Colonic mucosa (tissue), 4 donors: ENCODE measurements at places on chromosomes 6 and 20.

- DNase-seq = no peak
Measured at GRCh38 chr6:32837651-32838113, 857 bp downstream of the TAP2 start.

DNA sequence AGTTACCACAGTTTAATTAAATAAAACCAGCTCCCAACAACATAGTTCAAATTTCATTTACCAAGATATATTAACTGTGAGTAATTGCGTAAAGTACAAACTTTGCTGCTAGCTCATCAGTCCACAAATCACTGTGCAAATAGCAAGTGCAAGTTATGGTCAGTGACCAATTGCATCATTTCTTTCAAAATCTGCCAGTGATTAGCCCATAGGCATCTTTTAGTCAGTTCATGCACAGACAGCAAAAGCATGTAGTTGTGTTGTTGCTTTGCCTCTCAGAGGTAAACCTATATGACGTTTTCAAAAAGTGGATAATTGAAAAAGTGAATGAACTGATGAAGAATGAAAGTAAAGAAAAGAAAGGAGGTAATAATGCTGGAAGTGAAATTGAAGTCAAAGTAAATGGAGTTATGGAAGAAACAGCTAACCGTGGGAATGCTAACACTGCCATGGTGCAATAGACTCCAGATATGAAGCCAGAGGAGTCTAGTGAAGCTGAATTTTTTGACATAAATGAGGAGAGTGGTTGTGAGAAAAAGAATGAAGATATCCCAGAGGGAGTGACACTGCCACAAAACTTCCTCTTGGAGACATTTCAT, 36.5 kb downstream of the ENPP1 start:
- no peak for DNase-seq

DNA sequence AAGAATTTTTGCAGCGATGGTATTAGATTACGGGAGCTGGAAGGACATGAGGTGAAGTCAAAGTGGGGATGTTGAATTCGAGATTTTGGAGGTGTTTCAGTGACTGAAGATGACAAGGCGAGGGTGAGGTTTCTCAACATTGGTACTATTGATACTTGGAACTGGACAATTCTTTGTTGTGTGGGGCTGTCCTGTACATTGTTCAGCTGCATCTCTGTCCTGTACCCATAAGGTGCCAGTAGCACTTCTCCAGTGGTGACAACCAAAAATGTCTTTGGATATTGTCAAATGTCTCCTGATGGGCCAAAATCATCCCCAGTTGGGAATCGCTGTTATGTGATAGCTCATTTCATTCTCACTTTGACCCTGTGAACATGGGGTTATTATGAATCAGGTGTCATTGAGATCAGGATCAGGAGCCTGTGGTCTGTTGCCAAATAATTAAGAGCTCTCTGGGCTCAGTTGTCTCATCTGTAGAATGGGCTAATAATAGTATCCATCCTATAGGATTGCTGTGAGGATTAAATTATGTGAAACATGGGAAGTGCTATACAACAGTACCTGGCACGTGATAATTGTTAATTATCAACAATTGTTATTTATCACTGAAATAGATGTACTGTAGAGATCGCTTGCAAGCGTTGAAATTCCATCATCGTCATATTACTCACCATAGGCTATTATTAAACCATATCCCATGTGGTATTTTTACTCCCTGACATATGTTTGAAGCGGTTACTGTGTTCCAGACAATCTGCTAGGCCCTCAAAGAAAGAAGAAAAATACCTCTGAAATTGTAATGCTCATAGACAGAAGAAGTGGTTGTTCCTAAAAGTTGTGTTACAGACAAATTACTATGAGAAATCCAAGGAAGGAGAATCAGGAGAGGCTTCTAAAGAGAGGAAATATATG, 48.5 kb upstream of the TTPAL start:
- no peak for DNase-seq

- no peak for DNase-seq
Measured at GRCh38 chr6:130043344-130043743, 25.0 kb downstream of the L3MBTL3 start.

- no peak for DNase-seq
Measured at GRCh38 chr6:90204327-90205056, 92.2 kb downstream of the BACH2 start.

- no peak for DNase-seq
Measured at GRCh38 chr6:30155520-30156261, 5.3 kb downstream of the TRIM10 start.

GRCh38 chr20:18663932-18664331, 76.1 kb downstream of the DTD1 start:
- DNase-seq = no peak

- no peak for DNase-seq
Measured at GRCh38 chr6:99219788-99220187, 129.7 kb downstream of the FAXC start.

DNA sequence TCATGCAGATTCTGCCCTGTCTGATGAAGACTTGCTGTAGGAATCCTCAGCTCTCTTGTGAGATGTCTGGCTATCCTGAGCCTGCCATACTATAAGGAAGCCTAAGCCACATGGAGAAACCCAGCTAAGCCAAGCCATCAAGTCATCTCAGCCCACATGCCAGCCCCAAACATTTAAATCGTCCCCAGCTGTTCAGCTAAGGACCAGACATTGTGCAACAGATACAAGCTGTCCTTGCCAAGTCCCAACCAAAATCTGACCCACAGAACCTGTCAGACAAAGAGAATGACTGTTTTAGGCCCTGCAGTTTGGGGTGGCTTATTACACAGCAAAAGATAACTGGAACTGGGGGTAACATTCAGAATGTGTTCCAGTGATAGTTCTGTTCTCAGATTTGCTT, 36.8 kb upstream of the FOXC1 start:
- DNase-seq = no peak

GRCh38 chr6:105997482-105997881, 88.7 kb upstream of the PRDM1 start:
- no peak for DNase-seq

- no peak for DNase-seq
Measured at GRCh38 chr20:33539129-33539528, 49.2 kb downstream of the CBFA2T2 start.

GRCh38 chr6:32973144-32974015, 5.0 kb downstream of the BRD2 start:
- DNase-seq = peak; percentile 60

- DNase-seq = no peak
Measured at GRCh38 chr6:93219447-93219846, 199.9 kb downstream of the EPHA7 start.

GRCh38 chr6:13641315-13641714, 26.2 kb downstream of the NOL7 start:
- DNase-seq = no peak

DNA sequence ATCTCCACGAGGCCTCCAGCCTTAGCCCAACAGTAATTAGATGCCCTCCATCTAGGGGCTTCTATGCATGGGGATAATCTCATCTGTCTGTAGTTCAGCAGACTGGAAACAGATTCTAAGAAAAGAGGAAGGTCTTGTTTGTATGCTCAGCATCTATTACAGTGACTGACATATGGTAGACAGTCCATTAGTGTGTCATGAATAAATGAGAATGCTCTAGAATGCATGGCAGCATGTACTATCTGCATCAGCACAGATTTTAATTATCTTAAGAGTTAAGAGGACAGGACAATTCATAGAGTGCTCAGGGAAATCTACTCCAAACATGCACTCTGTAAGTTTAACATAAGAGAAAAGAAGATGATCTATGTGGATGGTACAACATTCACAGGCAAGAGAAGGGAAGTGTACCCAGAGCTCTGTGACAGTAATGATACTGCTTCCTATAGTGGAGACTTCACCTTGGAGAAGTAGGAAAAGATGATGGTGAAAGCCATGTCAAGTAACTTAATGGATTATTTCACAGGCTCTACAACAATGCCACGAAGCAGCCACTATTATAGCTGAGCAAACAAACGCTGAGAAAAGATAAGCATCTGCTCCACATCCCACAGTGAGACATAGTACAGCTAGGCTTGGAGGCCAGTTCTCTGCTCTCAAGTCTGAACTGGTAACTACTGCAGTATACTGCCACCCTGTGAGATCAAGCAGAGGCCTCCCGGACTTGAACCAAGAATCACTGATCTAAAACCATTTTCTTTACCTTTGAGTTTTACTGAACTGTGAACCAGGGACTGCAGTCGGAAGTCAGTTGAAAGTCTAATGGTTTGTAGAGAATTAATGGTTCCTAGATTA, 309.2 kb upstream of the SPTLC3 start:
- no peak for DNase-seq

DNA sequence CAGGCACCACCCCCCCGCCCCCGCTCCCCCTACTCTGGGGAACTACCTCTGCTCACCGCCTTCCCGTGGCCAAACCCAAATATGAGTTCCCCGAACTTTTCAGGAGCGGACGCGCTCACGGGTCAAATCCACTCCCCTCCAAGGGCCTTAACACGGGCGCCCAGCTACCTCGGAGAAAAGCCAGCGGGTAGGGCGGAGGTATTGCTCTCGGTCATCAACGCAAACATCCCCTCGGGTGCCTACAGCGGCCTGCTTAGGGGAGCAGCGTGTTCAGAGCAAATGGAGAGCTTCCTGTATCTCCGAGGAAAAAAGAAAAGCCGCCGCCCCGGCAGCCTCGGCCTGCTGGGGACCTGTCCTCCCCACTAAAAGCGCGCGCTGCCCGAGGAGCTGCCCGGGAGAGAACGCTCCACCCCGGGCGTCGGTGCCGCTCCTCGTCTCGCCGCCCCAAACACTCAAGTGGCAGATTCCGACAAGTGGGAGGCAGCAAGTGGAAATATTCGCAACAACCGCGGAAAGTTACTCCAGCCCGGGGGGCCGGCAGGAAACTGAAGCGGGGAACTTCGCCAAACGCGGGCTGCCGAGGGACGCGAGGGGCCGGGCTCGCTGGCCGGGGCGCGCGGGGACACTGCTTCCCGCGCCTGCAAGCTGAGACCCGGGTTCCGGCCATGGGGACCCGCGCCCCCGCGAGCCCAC, 699 bp downstream of the PTPRT start:
- no peak for DNase-seq

DNA sequence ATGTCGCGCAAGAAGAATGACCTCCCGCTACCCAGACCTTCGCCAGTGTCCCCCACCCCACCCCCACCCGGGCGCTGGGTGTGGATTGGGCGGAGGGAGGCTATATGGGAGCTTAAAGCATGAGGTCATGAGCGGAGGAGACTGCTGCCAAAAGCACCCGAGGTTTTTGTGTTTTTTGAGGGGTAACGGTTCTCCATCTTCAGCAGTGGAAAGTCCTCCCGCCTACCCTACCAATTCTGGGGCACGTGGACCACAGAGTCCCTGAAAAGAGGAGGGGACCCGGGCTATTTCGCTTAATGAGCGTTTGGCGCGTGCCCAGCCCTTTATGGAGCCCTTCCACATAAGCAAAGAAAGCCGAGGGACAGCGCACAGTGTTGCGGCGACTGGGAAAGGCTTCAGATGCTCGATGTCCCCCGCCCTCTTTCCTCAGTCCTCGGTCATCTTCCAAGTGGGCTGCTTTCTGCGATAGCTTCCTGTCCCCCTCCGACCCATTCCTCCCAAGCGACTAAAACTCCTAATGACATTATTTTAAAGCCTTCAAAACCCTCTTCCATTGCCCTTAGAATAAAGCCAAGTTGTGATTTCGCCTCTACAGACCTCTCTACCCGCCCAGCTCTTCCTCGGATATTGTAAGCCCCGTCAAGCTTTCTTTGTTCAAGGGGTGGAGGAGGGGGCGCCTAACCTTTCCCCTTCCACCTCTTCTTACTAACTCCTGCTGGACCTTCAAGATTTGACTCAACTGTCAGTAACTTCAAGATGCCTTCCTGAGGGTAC, 2.1 kb upstream of the TRERF1 start:
- peak; percentile 81 for DNase-seq

DNA sequence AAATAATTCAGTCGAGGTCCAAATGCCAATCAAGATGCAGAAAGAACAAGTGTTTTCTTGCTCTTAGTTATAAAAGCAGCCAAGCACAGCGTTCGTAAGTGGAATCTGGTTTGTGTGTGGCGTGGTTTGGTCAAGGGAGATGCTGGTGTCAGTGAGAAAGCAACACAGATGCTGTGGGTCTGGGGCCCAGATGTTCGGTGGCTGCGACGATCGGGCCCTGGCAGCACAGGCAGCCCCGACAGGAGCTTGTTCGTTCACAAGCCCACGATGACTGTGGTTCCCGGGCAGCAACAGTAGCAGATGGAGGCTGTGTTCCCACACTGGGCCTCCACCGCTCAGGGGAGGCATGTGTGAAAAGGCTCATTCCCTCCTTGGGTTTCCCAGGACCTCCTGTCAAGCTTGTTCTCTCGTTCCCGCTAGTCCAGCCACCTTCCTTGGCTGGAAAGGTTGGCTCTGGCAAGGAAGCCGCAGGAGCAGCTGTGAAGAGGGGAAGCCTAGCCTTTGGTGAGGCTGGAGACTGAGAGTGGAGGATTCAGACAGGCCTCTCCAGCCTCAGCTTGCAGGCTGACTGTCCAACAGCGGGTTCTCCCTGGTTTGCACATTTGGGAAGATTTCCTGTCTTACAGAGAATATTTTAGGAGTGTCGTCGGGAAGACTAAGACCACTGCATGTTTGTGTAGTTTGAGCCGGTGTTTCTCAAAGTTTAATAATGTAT, 304.7 kb downstream of the QKI start:
- no peak for DNase-seq

GRCh38 chr6:1893470-1894130, 283.9 kb downstream of the FOXC1 start:
- DNase-seq = no peak

DNA sequence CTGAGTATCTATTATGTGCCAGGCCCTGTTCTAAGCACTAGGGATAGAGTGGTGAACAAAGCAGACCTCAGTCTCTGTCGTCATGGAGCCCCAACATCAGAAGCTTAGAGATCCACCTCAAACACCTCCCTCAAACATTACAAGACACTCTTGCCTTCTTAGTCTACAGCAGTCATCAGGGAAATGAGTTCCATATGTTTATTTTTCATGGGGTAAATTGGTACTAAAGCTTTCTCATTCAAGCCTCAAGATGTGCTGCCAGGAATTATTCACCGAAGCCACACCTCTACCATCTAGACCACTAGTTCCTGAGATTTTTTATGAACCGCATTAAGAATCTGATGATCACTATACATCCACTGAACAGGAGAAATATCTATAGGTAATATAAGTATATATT, 59.0 kb upstream of the TFB1M start:
- no peak for DNase-seq

GRCh38 chr6:150924808-150925589, 59.5 kb downstream of the MTHFD1L start:
- no peak for DNase-seq

DNA sequence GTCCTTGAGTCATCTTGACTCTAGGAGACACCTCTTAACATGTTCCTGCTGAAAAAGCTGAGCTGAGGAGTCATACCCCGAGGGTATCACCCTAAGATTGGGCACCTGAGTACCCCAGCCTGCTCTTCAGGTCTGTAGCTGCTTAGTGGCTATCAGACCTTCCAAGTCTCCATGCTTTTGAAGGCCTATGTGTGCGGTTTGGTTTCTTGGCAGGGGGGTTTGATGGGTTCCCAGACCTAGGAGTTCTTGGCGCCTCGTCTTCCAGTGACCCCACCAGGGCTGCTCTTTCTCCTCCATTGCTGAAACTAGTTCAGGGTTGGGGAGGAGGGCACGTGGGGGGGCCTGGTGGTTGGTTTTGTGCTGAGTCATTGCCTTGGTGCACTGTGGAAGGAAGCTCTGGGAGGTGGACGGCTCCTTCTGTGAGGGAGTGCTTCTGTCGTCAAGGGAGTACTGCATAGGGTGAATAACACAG, 20.1 kb downstream of the IGF2R start:
- DNase-seq = no peak

- DNase-seq = no peak
Measured at GRCh38 chr20:36339646-36340592, 33.8 kb downstream of the DLGAP4 start.

GRCh38 chr20:13221673-13222318, 722 bp downstream of the ISM1 start:
- peak; percentile 45 for DNase-seq
